NCI-H2081 treated with DMSO at 0.1 percent for 48 hours (cell line): ENCODE measurements at places on chromosomes 4 and X.

DNA sequence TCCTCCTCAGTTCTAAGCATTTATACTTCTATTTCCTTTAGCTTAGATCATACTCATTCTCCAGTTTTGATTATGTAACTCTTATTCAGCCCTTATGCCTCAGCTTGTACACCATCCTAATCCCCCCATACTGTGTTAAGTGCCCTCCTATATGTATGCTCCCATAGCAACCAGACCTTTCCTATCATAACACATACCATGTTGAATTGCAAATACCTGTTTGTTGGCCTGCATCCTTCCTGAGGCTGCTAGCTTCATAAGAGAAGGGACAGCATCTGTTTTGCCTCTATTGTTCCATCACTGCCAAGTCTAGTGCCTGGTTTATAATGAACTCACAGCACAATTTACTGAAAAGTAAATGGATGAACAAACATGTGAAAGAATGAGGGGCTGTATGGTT is 443.7 kb downstream of the CENPC start:
- no peak for DNase-seq

- DNase-seq: no peak
Measured at GRCh38 chr4:149555146-149555545, 260.5 kb downstream of the IQCM start.

GRCh38 chr4:40377512-40378365 is 42.6 kb downstream of the CHRNA9 start:
- DNase-seq: no peak

DNA sequence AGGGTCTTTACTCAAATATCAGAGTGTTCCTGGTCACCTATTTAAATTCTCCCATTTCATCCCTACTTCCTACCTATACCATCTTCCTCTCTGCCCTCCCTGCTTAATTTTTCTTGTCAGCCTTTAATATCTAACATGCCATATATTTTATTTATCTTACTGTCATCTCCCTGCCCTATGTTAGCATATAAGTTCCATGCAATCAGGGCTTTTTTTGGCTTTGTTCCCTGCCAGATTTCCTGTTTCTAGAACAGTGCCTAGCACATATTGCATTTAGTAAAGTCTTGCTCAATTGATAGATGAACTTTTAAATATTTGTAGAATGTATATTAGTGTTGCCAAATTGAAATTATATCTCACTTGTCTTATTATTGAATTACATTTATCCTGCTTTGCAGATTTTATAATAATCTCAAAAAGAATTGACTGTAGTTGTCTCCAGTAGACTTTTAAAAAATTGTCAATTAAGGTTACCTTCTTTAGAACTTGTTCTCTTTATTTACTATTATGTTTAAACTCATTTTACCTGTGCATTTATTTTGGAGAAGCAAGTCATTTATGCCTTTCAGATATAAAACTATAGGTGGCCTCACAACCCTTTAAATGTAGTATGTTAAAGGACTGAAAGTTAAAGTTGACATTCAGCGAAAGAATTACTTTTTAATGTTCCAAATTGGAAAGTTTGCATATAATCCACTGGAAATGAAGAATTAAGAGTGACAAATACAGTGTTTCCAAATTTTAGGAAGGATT is 108.2 kb upstream of the BMPR1B start:
- no peak for DNase-seq

DNA sequence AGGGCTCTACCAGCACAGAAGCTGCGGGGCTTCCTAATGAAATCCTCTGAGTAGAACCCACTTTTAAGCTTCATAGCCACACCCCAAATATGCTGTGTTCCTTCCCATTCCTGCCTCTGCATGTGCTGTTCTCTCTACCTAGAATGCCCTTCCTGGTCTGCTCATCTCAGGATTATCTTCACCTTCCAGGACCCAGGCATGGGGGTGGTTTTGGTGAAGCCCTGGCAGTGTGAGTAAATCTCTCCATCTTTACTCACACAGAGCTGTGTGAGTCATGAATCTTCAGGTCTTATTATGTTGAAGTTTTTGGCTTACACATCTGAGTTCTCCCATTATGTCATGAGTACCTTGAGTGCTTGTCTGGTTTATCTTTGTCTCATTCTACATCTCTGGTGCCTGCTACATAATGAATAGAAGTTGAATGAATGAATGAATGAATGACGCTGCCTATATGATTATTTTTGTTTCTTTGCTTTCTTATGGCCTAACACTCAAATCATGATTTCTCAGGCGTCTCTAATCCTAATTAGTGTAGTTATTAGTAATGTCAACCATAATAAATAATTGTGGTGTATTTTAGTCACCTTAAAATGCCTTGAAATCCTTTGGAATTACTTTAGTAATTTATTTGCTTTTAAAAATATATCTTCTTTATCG is 41.9 kb downstream of the HADH start:
- DNase-seq: no peak

GRCh38 chrX:130741151-130741550 is 161.9 kb downstream of the ENOX2 start:
- DNase-seq: no peak

GRCh38 chrX:41036668-41037326 is 48.4 kb upstream of the USP9X start:
- no peak for DNase-seq
